Lower lobe of right lung (tissue), 2 donors: ENCODE measurements at places on chromosomes 4 and X. TPM values are rescaled to one million over a fixed set of nuclear protein-coding genes. Genes with fewer than 3 reads are reported as not detected.

- no peak overlapping the region for H3K4me3 ChIP-seq
- peaks cover 18% of the 10 kb centered on the region for H3K4me1 ChIP-seq
- H3K27me3 ChIP-seq, result no peaks in the 10 kb centered on the region
- no peaks in the 10 kb centered on the region for H3K36me3 ChIP-seq
- no peak for DNase-seq
- no peak overlapping the region for H3K27ac ChIP-seq
Measured at GRCh38 chrX:77917294-77917933, 6.9 kb downstream of the ATP7A start.

GRCh38 chrX:44155126-44155525, 181.9 kb upstream of the NDP start:
- DNase-seq, result no peak
- H3K4me1 ChIP-seq, result no peaks in the 10 kb centered on the region
- no peaks in the 10 kb centered on the region for H3K27me3 ChIP-seq
- H3K4me3 ChIP-seq, result no peak overlapping the region

GRCh38 chrX:137549073-137549472, 16.9 kb upstream of the ZIC3 start:
- no peak for DNase-seq
- no peak overlapping the region for H3K27ac ChIP-seq
- H3K36me3 ChIP-seq, result no peaks in the 10 kb centered on the region
- H3K27me3 ChIP-seq, result peaks cover 60% of the 10 kb centered on the region

- H3K27me3 ChIP-seq, result no peaks in the 10 kb centered on the region
- no peaks in the 10 kb centered on the region for H3K36me3 ChIP-seq
- no peak overlapping the region for H3K27ac ChIP-seq
- DNase-seq, result no peak
- H3K4me1 ChIP-seq, result no peaks in the 10 kb centered on the region
- no peak overlapping the region for H3K4me3 ChIP-seq
Measured at GRCh38 chr4:18578307-18578706, 556.8 kb upstream of the LCORL start.

DNA sequence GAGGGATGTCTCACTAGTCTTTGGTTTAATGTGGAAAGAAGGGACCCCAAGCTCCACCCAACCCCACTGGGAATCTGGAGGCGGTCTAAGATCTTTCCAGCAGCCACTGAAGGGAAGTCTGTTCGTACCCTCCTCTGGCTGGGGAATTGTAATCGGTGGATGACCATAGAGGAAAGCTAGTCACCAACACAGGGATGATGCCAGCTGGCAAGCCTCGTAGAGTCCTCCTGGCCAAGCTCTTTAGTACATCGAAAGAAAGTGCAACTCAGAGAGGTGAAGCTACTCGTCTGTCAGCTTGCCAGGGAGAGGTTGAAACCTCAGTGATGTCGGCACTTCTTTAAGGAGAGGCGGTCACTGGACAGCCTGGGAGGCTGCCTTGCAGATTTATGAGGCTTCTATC, 58.7 kb downstream of the MAMLD1 start:
- no peaks in the 10 kb centered on the region for H3K36me3 ChIP-seq
- no peak for DNase-seq
- no peak overlapping the region for H3K27ac ChIP-seq

PNMA6F gene
- not detected for total RNA-seq

DNA sequence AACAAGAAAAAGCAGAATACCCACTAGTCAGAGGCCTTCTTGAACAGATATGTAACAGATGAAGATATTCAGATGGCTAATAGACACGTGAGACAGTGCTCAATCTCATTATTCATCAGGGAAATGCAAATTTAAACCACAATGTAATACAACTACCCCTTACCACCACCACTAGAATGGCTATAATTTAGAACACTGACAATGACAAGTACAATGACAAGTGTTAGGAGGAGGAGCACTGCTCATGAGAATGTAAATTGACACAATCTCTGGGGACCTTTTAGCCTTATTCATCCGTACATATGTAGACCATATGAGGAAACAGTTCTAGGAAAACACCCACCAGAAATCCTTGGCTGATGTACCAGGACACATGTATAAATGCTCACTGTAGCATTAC, 13.1 kb downstream of the ZNF81 start:
- H3K4me1 ChIP-seq, result no peaks in the 10 kb centered on the region
- H3K36me3 ChIP-seq, result peaks cover 27% of the 10 kb centered on the region
- H3K4me3 ChIP-seq, result no peak overlapping the region
- DNase-seq, result no peak
- no peak overlapping the region for H3K27ac ChIP-seq

GRCh38 chr4:185395238-185395955, at the start of gene LRP2BP:
LRP2BP (minus strand) TSS chr4:185395924; CDS start chr4:185378186, 17,738 bp downstream.
- peaks cover 17% of the 10 kb centered on the region for H3K36me3 ChIP-seq
- peaks cover 25% of the 10 kb centered on the region for H3K4me1 ChIP-seq
- peak within 1 kb of the TSS; percentile 86 for H3K4me3 ChIP-seq
- peak within 1 kb of the TSS; percentile 99 for H3K27ac ChIP-seq
- no peaks in the 10 kb centered on the region for H3K27me3 ChIP-seq

EPGN gene
- 2.5 TPM for total RNA-seq

DNA sequence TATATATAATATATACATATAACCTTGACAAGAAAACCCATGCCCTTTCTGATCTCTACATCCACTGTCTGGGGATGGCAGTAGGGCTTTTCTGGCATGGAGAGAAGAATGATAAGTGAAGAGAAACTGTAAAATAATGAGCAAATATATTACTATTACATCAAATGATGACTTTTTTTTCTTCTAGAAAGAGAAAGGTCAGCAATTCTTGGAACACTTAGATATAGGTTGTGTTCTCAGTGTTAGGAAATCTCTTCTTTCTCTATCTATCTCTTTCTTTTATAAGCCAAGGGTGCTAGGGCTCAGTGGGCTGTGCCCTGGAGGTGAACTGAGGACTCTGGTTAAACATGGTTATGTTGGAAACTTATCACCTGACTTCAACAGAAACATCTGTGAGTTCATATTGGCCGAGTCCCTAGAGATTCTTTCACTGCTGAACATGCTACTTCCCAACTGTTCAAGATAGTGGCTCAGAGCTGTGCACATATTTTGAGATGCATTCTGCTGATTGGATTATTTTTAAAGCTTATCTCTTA, 265.1 kb downstream of the GBA3 start:
- H3K36me3 ChIP-seq, result no peaks in the 10 kb centered on the region
- H3K4me1 ChIP-seq, result no peaks in the 10 kb centered on the region
- no peak overlapping the region for H3K27ac ChIP-seq
- no peak for DNase-seq
- H3K4me3 ChIP-seq, result no peak overlapping the region
- no peaks in the 10 kb centered on the region for H3K27me3 ChIP-seq

- H3K4me1 ChIP-seq, result peaks cover 41% of the 10 kb centered on the region
- DNase-seq, result peak; percentile 68
- peak overlapping the region; percentile 72 for H3K4me3 ChIP-seq
Measured at GRCh38 chr4:2962614-2963174, 512 bp downstream of the NOP14 start.

DNA sequence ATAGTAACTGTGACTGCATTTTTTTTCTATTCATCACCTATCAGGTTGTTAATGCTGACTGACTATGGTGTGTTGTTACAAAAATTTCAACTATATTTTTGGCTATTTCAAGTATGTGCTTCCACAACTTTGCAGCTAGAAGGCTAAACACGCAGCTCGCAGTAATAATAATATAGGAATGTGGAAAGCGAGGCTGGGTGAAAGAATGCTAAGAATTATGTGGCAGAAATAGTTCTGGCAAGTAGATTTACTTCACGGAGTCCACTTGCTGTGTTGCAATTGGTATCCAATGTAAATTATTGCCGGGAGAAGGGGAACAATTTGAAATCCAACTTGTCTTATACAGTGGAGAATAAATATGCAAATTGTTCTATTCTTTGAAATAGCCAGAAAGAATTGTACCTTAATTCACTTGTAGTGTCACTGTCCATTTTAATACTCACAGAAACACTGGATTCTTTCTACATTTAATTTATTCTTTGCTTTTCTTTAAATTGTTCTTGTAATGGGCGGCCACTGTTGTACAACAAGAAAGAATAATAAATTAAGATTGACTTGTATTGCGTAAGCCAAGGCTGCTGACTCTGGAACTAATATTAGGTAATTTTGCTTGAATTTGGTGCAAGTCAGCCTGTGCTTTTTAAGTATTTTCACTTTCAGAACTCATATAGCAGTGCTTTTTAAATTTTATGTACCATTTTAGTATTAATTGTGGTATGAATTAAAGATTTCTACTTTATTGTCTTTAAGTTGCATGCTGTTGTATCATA, 154.9 kb downstream of the FRMPD4 start:
- H3K36me3 ChIP-seq, result no peaks in the 10 kb centered on the region
- no peak overlapping the region for H3K4me3 ChIP-seq

GRCh38 chr4:71110499-71110898, 117.0 kb downstream of the DCK start:
- DNase-seq, result no peak
- no peaks in the 10 kb centered on the region for H3K36me3 ChIP-seq
- H3K27ac ChIP-seq, result no peak overlapping the region
- H3K4me1 ChIP-seq, result no peaks in the 10 kb centered on the region
- H3K4me3 ChIP-seq, result no peak overlapping the region

DNA sequence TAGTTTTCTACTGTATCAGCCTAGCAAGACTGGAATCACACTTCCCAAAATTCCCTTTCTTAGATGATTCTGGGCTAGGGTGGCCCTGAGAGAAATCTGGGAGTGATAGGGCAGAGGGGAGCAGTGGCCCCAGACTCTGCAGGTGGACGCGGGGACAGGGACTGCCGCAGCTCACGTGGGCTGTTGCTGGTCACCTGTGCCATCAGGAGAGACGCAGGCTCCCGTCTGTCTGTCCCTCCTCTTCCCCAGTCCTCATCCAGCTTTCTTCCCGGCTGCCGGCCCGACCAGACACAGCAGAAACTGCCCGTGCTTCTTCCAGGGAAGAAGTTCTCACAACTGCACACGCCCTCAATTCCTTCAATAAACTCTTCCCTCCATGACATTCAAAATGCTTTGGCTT, 86.4 kb downstream of the AFAP1 start:
- peaks cover 14% of the 10 kb centered on the region for H3K4me1 ChIP-seq
- no peak overlapping the region for H3K4me3 ChIP-seq
- DNase-seq, result no peak
- H3K36me3 ChIP-seq, result peaks cover 29% of the 10 kb centered on the region
- no peaks in the 10 kb centered on the region for H3K27me3 ChIP-seq

DNA sequence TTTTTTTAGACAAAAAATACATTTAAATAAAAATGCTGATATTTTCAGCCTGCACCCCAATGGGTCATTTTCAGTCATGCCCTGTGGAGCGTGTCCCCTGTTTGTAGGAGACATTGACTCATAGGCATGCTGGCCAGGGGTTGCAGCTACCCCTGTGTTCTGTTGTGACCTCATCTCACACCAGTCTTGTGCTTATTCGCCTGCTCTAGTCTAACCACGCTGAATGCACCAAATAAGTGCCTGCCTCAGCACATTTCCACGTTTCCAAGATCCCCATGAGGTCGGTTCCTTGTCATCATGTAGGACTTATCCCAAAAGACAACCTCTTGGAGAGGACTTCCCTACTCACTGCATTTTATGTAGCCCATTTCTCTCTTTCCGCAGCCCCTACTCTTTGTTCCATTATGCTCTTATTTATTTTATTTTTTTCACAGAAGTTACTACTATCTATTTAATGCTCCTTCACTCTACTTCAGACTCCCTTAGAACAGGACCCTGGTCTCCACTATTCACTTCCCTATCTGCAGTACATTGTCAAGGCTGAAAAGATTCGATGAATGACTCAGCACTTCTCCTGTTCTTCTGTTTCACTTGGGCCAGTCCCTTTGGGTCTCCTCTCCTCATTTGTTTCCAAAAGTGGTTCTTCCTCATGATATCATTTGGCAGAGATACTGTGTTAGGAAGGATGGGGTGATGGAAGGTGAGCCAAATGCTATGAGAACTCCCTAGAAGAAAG, 109.7 kb downstream of the MSL3 start:
- H3K36me3 ChIP-seq, result no peaks in the 10 kb centered on the region
- no peak overlapping the region for H3K4me3 ChIP-seq
- no peak overlapping the region for H3K27ac ChIP-seq
- DNase-seq, result no peak
- no peaks in the 10 kb centered on the region for H3K27me3 ChIP-seq

FANCB gene
- total RNA-seq, result 1.5 TPM

C4orf50 gene
- 0.09 TPM for total RNA-seq

GRCh38 chrX:23937100-23937499, 29.3 kb downstream of the CXorf58 start:
- no peak overlapping the region for H3K4me3 ChIP-seq
- H3K27me3 ChIP-seq, result no peaks in the 10 kb centered on the region
- no peak overlapping the region for H3K27ac ChIP-seq
- no peaks in the 10 kb centered on the region for H3K4me1 ChIP-seq

DNA sequence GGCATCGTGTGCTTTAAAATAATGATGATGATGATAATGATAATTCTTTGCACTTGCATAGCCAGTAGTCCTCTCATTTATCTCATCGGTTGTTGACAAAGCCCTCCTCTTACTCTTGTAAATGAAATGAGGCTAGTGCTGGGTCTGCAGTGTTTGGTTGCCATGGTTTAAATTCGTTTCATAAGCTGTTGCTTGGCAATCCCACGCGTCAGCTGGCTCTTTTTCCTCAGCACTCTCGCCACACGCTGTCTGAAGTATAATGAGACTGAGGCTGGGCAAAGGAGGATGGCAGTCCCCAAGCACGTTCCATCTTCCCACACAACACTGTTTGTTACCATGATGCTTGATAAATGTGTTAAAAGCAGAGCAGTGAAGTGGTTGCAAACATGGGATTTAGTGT, 15.5 kb downstream of the PAGE4 start:
- H3K27me3 ChIP-seq, result no peaks in the 10 kb centered on the region
- H3K4me1 ChIP-seq, result no peaks in the 10 kb centered on the region
- H3K36me3 ChIP-seq, result no peaks in the 10 kb centered on the region
- no peak for DNase-seq
- H3K27ac ChIP-seq, result no peak overlapping the region

DNA sequence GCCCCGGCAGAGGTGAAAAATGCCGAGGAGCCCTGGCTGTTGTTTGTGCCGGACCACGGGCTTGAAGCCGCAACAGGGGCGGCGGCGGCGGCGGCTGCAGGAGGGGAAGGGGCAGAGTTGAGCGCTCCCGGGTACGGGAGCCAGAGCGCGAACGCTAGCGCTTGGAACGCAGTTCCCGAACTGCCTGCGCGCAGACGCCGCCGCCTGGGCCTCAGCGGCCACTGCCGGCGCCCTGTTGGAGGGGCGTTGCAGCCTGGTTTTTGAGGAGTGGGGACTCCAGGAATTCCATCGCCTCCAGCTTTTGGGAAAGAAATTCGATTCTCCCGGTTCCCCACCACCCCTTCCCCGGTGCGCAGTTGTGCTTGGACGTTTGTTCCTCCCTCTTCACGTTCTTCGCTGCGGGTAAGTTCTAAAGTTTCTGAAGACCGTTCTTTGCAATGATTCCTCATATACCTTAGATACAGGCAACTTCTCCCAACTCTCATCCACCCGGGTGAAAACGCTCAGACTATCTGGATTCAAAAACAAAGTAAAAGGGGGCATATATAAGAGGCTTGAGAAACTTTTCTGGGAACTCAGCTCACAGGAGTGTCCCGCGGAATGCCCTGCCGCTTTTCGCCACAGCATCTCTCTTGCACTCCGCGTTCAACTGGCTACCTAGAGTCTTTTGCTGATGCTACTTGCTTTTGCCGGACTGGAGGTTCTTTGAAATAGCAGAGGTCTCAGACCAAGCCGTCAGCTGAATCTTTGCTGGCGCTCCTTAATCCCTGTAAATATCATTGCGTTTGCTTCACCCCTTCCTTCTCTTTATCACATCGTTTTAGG, 1.0 kb downstream of the FAT4 start:
- peaks cover 44% of the 10 kb centered on the region for H3K4me1 ChIP-seq
- H3K27ac ChIP-seq, result peak overlapping the region; percentile 85
- no peaks in the 10 kb centered on the region for H3K27me3 ChIP-seq
- peak overlapping the region; percentile 72 for H3K4me3 ChIP-seq
- peak; percentile 49 for DNase-seq
- no peaks in the 10 kb centered on the region for H3K36me3 ChIP-seq

GRCh38 chrX:9805956-9806355, 19.7 kb downstream of the SHROOM2 start:
- H3K27ac ChIP-seq, result no peak overlapping the region
- H3K4me1 ChIP-seq, result no peaks in the 10 kb centered on the region
- H3K36me3 ChIP-seq, result no peaks in the 10 kb centered on the region
- no peak overlapping the region for H3K4me3 ChIP-seq
